Left renal pelvis (tissue), 4 donors: ENCODE measurements at places on chromosomes 4 and X.
A peak's percentile ranks its signal among the peaks of the same experiment; 100 is the strongest.

DNA sequence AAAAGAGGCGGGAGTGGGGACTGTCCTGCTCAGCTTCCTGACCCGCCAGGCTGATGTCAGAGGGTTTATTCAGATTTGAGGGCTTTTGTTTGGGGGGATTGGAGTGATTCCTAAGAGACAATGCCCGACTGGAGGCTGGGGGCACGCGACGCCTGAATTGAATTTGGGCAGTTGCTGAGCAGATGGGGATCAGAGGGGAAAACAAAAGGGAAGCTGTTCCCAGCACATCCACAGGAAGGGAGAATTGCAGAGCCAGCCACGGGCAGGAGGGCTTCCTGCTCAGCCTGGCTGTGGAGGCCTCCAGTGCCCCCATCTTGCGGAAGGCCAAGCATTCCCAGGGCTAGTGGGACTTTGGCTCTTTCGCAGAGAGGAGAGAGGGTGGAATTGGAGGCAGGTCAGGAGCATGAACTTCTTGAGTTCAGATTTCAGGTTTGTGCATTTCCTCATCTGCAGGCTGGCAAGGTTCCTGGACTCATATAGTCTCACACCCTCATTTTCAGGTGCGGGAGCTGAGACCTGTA lies 162.8 kb downstream of the NHS start:
- no peak for DNase-seq

- no peak for DNase-seq
Observed at GRCh38 chr4:141121101-141121500, 12.2 kb downstream of the RNF150 start.

DNA sequence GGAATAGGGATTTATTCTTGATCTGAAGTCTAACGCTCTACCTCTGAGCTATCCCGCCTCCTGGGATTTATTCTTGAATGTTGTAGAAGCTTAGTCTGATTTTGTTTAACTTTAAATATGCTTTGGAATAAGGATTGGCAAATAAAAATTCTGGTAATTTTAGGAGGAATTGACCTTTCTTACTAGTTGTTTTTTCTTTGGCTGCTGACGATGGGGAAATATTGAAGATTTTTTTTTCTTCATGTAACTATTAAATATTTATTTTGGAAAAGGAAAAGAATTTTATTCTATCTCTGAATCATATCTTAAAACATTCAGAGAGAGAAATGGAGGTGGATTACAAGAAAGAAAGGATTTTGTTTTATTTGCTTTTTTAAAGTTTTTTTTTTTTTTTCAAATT lies 122.9 kb downstream of the PDLIM5 start:
- no peak for DNase-seq

DNA sequence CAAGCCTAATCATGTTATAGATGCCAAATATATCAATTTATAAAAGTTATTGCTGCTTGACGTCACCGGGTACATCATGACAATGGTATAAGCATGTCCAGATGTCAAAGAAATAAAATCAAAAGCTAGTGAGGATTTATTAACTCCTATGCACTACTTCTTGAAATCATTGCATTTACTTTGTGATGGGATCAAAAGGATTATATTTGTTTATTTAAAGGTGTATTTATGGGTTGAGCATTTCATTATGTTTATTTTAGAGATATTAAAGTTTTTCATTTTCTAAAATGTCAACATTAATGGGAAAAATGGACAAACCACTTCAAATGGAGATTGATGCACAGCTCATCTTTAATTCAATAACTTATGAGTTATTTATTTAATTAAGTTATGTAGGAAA lies 277.8 kb downstream of the EPHA5 start:
- DNase-seq, result no peak

- no peak for DNase-seq
Observed at GRCh38 chrX:111728096-111728495, 47.1 kb downstream of the ALG13 start.

DNA sequence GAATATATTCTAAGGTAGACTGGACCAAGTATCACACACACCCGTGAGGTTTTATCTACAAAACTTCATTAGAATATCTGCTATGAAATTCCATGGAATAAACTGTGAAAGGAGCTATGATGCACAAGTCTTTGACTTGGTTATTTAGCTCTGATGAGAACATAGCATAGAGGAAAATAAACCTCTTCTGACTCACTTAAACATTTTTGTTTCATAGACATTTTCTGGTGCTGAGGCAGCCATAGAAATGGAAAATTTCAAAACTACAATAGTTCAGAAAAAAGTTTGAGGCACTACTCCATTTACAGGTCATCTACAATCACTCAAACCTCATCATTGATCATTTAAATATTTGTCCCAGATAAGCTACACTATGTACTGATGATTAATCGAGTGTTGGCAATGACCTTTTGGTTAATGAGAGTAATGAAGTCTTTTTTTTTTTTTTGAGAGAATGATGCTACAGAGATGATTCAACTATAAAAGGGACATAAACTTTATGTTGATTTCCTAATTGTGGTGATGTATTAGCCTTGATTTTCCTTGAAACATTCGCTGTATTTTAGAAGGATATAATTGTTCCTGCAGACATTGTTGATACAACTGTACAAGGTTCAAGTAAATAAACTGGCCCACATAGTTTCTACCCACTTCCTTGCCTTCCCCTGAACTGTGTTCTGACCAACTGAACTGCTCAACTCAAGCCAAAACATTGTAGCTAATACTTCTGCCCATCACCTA lies 77.5 kb downstream of the AREG start:
- no peak for DNase-seq

- no peak for DNase-seq
Observed at GRCh38 chrX:12965131-12965940, 9.6 kb upstream of the TMSB4X start.

DNA sequence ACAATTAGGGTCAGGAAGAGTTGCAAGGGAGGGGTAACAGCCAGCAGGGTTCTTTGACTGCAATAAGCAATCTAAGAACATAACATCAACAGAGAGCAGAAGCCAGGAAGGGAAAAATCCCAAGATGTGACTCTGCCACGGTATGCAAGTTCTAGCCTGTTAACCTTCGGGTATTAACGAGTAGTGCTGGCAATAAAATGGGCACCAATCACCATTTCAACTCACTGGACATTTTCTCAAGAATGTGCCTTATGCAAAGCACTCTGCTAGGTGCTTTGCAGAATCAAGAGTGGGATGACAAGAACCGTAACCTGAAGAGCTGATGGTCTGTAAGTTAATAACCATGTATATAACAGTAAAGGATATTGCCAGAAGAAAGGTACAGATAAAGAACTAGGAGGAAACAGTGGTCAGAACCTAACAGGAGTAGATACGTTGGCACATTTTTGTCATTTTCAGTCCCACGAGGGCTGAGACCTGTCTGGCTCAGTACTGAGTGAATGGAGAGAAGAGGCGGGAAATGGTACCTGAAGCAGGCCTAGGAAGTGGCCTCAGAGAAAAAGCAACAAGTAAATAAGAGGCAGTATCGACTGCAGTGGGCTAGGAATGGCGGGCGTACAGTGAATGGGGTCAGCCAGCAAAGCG lies 2.7 kb downstream of the ELOVL6 start:
- no peak for DNase-seq

DNA sequence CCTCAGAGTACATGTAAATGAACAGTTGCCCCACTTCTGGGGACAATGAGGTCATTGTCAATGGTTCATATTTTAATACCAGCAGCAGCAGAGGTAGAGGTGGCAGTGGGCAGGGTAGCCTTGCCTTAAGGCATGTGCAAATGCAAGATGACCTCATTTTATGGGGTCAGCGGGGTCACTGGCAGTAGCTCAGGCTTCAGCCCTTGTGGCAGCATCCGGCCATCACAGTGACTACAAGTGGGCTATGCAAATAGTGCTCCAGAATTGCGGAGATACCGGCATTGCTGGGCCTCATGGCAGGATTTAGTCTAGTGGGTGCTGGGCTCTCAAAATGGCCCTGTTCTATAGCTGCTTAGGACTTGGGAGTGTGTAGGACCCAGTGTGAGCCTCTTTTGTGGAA lies 144.7 kb downstream of the FAM47A start:
- no peak for DNase-seq

DNA sequence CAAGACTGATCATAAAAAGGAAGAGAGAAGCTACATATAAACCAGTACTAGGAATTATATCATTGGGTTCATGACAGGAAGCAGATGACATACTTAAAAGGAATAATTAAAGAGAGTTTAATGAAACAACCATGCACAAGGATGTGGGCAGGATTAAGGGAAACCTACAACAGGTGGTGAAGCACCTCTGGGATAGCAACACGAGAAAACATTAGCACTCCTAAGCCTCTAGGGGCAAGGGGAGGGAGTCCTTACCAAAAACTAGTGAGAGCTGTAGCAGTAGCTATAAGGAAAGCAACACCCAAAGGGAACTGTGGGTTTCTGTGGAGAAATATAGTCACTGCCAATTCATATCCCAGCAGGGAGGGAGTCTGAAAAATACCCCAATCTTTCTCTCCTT lies 7.2 kb upstream of the THOC2 start:
- DNase-seq, result no peak

GRCh38 chrX:153793291-153793690 lies 884 bp downstream of the IDH3G start:
- DNase-seq, result no peak

DNA sequence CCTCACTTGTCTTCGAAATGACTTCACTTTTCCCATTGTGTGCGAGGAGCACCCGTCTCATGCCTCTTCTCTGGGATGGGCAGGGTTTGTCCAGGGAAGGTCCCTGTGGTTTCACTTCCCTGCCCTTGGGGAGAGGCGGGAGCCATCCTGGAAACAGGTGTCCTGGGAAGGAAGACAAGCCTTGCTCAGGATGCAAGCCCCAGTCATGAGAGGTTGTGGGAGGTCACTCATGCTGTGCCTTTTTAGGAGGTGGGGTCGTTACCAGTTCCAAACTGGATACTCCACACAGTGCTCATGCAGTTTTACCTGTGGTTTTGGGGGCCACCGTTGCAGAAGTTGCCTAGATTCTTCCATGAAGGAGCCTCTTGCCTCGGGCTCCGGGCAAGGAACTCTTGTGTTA lies 3.8 kb downstream of the RGS12 start:
- DNase-seq, result no peak

- DNase-seq, result no peak
Observed at GRCh38 chrX:45324941-45325340, 124.3 kb upstream of the DIPK2B start.

GRCh38 chrX:39985071-39985470 lies 112.7 kb downstream of the BCOR start:
- no peak for DNase-seq

DNA sequence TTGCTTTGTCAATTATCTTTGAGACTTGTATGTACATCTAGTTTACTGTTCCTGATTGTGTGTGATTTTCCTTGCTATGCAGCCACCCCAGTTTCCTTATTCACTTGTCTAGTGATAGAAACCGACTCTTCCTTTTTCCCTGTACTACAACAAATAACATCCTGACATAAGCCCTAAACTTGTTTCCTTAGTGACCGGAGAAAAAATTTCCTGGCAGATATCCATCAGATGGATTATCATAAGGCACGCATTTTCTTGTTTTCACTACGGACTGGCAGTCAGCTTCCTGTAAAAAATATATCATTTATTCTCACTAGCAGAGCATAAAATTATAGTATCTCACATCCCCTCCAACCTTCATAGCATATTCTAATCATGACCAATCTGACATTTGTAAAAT lies 410.7 kb downstream of the CENPC start:
- DNase-seq, result no peak

GRCh38 chrX:37651921-37652452 lies 33.6 kb upstream of the XK start:
- no peak for DNase-seq

- no peak for DNase-seq
Observed at GRCh38 chrX:72060921-72061490, 70.7 kb downstream of the RTL5 start.

GRCh38 chrX:106415276-106415895 lies 196.4 kb upstream of the RADX start:
- DNase-seq, result no peak

GRCh38 chrX:119231936-119232445 lies 4.1 kb upstream of the PGRMC1 start:
- no peak for DNase-seq

DNA sequence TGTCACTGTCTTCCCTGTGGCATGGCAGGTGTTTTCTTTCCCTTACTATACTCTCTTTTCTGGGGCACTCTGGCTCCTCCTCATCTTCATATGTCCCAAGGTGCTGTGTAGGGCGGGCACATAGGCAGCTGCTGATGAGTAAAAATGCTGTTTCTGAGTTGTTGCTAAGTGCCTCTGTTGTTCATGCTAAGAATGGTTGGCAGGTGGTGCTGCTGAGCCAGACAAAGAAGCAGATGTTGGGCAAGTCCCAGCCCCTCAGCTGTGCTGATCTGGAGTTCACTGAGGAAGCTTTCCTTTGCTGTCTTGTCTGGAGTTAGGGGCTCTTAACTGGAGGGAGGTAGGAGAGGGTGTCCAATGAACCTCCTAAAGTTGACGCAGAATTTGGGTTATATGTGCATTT lies 40.6 kb downstream of the HADH start:
- peak; percentile 22 for DNase-seq

DNA sequence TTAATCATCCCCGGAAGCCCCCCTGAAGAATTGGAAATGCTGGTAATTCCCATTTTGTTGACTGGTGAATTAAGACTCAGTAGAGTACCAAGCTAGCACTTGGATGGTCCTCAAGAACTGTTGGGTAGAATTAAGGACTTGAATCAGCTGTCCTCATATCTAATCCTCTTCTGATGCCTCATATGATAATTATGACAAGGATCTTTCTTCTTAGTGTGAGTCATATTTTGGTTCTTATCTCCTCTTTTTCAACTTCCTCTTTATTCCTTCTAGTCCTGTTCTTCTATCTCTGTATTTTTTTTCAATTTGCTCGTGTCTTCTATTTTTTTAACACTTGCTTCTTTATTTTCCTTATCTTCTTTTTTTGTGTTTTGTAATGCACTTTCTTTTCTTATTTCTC lies 206.3 kb upstream of the ANXA3 start:
- DNase-seq, result no peak

DNA sequence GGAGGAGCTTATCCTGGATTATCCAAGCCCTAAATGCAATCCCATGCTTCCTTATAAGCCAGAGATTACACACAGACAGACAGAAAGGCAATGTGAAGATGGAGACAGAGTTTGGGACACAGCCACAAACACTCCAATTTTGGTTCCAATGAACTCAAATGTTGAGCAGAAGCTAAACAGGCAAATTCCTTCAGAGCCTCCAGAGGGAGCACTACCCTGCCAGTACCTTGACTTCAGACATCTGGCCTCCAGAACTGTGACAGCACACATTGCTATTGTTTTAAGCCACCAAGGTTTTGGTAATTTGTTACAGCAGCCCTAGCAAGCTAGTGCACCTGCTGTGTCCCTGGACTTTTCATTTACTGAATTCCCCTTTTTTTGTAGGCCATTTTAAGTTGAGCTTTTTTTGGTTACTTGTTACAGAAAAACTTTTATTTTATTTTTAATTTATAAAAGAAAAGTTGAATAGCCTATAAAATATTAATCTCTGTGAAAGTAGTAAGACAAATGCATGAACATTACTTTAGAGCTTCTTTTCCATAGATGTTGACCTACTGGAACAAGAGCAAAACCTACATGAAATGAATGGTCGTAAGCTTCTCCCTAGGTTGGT lies 33.4 kb upstream of the SRD5A3 start:
- no peak for DNase-seq

- DNase-seq, result no peak
Observed at GRCh38 chr4:26647523-26648224, 63.8 kb downstream of the TBC1D19 start.

- DNase-seq, result no peak
Observed at GRCh38 chr4:7890635-7891393, 48.8 kb downstream of the AFAP1 start.

GRCh38 chrX:39769748-39770147 lies 328.0 kb downstream of the BCOR start:
- no peak for DNase-seq

- no peak for DNase-seq
Observed at GRCh38 chrX:69195192-69195591, 29.9 kb upstream of the PJA1 start.

- no peak for DNase-seq
Observed at GRCh38 chrX:103248553-103248952, 6.4 kb downstream of the TCEAL8 start.
